ENCODE measurements at places on chromosomes 7 and 10. TPM values are rescaled to one million over a fixed set of nuclear protein-coding genes. Genes with fewer than 3 reads are reported as not detected.

Gene VSTM4
- total RNA-seq: 0.29 TPM

Gene ITGB8
- 121 TPM for total RNA-seq

Gene EPDR1
- total RNA-seq: 39.3 TPM

Gene CLDN3
- total RNA-seq: 29.7 TPM

Gene ZNF107
- total RNA-seq: 5.9 TPM

Gene NXPH1
- total RNA-seq: not detected

Gene CSGALNACT2
- 8.1 TPM for total RNA-seq
